ENCODE measurements at places on chromosomes 3 and 15.

DNA sequence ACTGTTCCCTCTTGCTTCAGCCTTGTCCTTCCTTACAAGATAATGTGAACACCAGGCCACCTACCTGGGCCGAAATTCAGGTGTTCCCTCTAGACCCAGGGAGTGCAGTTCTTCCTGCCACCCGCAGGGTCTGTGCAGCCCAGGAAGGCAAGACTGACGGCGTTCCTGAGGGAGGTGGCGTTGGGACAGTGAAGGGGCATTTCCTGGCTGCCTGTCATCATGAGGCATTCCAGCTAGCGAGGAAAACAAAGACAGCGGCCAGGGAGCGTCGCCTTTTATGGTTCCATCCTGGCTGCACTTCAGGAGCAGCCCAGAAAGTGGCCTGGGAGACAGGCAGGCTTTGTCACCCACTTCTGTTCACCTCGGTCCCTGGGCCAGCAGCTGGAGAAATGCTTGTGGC is 84.8 kb upstream of the WNT5A start:
- no peak for DNase-seq

DNA sequence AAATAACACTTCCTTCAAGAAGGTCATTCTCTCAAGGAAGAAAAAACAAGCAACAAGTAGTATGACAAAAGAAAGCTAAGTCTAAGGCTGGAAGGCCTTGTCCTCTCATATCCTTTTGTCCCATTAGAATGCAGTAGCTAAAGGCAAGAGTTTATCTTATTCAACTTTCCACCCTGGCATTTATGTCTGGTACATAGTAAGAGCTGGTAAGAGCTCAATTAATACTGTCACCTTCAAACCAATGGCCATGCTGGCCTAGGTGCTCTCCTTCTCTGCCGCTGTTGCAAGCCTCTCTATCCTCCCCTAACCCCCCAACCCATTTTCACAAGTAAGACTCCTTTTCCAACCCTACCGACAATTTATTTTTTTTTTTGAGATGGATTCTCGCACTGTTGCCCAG is 81.9 kb downstream of the LRRFIP2 start:
- no peak for DNase-seq

DNA sequence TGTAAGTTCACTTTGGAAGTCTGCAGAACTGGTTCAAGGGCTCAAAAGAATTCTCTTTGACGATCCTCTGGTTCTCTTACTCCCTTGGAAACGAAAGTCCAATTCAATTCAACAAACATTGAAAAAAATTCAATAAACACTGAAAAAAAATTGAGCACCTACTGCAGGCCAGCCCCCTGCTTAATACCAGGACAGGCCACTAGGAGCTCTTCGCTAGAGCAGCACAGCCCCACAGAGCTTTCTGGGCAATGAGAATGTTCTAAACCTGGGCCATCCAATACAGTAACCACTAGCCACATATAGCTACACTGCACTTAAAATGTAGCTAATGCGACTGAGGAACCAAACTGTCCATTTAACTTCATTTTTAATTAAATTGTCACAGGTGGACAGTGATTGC is 50.4 kb upstream of the DCLK3 start:
- no peak for DNase-seq

- no peak for DNase-seq
These were observed 48.8 kb upstream of the PRTG start for GRCh38 chr15:55791551-55792400.

DNA sequence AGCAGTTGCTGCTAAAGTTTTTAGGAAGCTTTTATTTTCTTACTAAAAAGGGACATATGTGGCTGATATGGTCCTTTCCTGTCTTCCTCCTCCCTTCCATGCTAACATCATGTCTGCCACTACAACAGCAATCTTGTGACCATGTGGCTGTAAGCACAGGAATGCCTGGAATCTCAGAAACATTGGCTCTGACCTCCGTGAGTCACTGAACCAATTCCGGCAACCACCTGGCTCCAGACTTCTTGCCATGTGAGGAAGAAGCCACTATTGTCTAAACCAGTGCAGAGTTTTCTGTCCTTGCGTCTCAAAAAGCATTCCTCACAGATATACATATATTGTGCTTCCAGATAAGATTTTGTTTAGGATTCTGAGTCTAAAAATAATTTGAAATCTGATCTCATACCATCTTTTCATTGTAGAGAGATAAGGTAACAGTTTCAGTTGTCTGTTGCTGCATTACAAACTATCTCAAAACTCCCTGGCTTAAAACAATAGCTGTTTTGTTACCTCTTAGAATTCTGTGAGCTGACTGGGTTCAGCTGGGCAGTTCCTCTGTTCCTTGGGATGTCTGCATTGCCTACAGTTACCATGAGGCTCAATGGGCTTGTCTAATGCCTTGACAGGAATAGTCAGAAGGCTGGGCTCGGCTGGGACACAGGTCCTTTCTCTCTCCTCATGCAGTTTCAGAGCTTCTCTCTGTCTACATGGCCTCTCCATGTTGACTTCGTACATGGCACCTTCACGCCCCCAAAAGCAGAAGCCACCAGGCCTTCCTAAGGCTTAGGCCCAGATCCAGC is 77.3 kb upstream of the MAGI1 start:
- no peak for DNase-seq

- DNase-seq, result no peak
These were observed 269.2 kb downstream of the MECOM start for GRCh38 chr3:169394316-169394715.

GRCh38 chr15:64566629-64567427 is 106.5 kb downstream of the ZNF609 start:
- no peak for DNase-seq

- no peak for DNase-seq
These were observed 777.6 kb downstream of the PLOD2 start for GRCh38 chr3:145383416-145383815.

- DNase-seq, result no peak
These were observed 6.3 kb upstream of the EOMES start for GRCh38 chr3:27728195-27729087.

DNA sequence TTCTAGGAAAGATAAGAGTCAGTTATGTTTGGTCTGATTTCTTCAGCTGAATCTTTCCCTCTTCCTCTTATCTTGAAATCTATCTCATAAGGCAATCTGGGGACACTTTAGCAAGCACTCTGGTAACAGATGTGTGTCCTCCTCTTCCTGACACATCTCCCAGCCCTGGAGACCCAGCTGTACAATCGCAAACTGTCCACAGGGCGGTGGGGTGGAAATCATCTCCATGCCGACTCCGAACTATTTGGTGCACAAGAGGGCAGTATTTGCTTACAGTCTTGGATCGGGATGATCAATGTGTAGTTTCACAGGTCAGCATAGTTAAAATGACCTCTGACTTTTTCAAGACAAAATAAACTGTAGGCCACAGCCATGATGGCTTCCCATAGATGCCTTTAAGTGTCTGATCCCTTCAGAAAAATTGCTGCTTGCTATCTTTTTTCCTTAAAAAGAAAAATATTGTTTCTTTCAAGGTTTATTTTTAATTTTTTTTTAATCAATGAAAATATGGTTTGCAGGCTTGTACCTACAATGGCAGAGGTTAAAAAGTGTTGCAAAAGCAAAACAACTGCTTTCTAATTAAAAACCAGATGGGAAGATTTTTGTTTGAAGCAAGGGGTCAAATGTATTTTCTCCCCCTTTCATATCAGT is 17.7 kb downstream of the EEFSEC start:
- DNase-seq, result no peak

- no peak for DNase-seq
These were observed 17.3 kb upstream of the BSN start for GRCh38 chr3:49536875-49537533.

- DNase-seq, result no peak
These were observed 6.1 kb downstream of the PTX3 start for GRCh38 chr3:157442729-157443128.

DNA sequence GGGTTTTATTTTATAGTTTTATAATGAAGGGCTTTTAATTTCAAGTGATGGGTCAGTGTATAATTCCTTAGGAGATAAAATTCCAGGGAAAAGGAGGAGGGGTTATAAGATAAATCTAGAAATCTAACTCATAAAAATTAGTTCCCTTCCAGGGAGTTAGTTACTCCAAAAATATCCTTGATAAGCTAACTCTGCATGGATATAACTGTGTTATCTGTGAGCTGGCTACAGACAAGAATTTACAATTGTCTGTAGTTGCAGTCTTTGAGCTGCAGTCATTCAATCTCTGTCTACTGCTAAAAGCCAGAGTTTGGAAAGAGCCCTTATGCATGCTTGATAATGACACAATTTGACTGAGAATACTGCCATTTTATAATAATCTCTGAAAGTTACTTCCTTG is 432.3 kb upstream of the TPRG1 start:
- DNase-seq, result no peak

- no peak for DNase-seq
These were observed 113.8 kb upstream of the MEF2A start for GRCh38 chr15:99452010-99452409.

- no peak for DNase-seq
These were observed 1.1 kb upstream of the SSUH2 start for GRCh38 chr3:8645712-8646111.

GRCh38 chr3:15434756-15435155 is 7.4 kb downstream of the EAF1 start:
- DNase-seq, result no peak

DNA sequence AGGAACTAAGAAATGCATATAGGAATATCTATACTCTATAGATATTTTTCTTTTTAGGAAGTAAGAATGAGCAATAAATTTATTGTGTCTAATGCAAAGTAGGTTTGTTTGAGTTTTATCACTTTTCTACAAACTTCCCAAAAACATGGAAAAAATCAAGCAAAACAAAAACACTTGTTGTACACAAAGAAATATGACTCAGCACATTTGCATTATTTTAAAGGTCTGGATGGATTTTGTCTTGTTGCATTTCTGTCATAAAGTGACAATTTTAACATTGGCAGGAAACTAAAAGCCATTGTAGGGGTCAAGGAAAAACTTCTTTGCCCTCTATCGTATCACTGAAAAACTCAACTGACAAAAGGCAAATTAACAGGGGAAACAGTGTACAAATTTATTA is 267.2 kb downstream of the PYDC2 start:
- no peak for DNase-seq

DNA sequence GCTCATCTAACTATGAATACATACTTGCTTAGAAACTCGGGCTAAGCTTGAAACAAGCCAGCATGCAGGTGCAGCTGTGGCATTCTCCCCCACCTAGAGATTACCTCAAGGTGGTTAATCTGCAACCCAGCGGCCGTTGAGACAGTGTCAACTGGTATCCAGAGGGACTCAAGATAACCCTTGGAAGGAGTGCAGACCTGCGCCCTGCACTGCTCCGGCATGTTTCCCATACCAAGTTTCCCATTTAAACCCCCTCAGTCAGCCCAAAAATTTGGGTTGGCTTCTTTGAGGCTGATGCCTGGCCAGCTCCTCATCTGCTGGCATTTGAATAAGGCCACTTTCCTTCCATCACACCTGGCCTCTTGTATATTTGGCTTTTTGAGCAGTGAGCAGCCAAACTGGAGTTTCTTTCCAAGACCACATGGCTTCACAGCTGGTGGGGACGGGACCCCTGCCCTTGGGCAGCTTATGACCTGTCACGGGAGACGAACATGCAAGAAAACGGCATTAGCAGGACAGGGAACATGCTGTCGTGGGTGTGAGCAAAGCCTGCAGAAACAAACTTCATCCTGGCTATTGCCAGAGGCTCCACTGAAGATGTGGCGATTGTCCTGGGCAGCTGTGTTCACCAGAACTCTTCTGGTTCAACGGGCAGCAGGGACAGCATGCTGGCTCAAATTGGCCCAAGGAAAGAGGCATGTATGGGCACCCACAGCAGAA is 98.2 kb downstream of the PLXNA1 start:
- DNase-seq, result no peak

GRCh38 chr3:18087988-18088387 is 337.2 kb downstream of the SATB1 start:
- DNase-seq, result no peak

- no peak for DNase-seq
These were observed 44.8 kb upstream of the UBE2E1 start for GRCh38 chr3:23760871-23761373.

DNA sequence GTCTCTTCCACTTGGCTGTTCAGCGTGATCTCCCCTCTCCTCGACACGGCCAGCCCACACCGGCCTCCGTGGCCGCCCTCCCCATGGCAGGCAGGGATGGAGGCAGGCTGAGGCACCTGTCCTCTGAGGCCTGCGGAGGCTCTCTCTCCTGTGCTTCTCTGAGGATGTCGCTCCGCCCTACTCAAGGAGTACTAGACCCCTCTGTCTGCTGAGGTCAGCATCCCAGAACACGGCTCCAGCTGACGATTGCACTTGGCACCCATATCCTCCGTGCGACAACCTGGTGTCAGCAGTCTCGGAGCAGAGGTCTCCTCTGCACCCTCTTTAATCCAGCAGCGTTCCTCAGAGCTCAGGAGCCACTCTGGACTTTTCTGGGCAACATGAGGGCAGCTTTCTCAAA is 322.6 kb downstream of the OCA2 start:
- DNase-seq, result no peak

- no peak for DNase-seq
These were observed 12.5 kb upstream of the IL16 start for GRCh38 chr15:81184188-81184587.

DNA sequence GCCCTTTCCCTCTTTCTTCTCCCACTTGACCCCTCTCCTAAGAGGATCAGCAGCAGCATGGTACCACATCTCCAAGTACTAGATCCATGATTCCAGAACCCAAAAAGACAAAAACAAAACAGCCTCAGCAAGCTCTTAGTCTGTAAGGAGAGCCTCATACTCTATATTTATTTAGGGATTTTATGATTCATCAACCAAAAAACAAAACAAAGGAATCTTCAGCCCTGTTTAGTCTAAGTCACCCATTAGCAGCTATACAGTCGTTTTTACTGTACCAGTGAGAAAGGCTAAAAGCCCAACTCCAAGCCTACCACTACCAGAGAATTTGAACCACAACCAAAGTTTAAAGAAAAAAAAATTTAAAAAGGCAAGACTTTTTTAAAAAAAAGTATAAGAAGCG is 1020.3 kb upstream of the CADM2 start:
- no peak for DNase-seq

GRCh38 chr3:172107403-172107802 is 68.0 kb downstream of the FNDC3B start:
- peak; percentile 39 for DNase-seq

DNA sequence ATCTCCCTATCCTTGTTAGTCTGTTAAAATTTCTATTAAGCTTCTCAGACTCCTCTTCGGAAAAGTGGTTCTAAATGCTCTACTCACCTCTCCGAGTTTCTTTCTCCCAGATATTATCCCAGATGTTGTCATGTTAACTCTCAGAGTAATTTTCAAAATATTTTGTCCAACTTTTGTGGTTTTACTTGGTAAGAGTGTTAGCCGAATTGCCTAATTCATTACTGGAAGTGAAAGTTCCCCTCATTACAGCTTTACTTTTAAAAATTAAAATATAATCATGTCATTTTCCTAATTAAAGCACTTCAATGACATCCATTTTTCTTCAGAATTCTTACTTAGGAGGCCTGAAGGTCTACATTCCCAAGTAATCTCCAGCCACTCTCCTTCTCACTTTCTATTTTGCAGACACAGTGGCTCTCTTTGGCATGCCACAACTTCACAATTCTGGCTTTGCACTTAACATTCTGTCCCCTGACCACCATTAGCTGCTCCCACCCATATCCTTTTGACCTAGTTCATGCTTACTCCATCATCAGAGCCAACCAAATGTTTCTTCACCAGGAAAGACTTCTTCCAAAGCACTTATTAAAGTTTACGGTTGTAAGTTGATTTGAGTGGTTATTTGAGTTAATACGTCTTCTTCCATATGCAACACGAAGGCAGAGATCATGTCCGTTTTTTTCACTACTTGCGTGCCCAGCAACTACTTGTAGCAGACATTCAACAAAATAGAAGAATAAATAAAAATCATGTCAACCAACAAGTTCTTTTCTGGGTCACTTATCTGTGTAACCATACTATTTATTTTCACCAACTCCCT is 10.2 kb upstream of the TIPARP start:
- no peak for DNase-seq

- DNase-seq, result no peak
These were observed 227.7 kb downstream of the ROBO2 start for GRCh38 chr3:77267589-77267988.

All from stimulated activated CD8-positive, alpha-beta memory T cell treated with anti-CD3 and anti-CD28 coated beads, Interleukin-2, amount 100 ng/mL, for 48 hours (primary cell).